ENCODE measurements at places on chromosomes 7 and 10.

DNA sequence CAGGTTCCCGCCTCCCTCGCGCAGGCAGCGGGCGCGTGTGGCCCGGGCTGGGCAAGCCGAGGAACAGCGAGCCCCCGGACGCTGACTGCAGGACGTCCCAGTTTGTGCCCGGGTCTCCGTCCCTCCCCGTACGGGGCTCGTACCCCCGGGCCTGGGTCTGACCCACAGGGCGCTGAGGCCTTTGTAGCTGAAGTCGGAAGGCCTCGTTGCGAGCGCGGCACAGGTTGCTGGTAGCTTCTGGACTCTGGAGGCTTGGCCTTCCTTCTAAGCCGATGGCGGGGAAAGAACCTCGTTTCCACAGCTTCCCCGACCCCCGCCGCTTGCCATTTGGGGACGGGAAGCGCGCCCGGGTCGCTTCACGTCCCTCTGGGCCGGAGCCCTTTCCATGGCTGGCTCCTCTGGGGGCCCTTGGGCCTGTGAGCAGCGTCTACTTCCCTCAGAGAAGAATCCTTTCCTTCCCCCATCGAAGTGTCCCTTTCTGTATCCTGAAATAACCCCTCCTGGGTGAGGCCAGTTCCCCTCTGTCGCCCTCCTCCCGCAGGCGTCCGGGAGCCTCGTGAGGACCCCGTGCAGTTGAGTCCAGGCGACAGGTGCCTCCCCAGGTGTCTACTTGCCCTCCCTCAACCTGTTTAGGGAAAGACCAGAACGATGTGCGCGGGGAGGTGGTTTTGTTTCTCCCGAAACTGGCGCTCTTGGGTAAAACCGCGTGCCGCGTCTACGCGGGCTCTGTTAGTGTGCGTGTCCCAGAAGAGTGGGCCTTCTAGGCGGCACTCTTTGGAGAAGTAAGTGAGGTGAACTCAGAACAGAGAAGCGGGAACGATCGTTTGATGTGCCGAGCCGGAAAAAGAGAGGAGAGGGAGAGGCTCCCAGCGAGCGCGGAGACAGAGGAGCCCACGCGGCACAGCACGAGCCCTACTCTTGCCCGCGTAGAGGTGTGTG, 9.3 kb downstream of the EVX1 start:
- no peak for DNase-seq

DNA sequence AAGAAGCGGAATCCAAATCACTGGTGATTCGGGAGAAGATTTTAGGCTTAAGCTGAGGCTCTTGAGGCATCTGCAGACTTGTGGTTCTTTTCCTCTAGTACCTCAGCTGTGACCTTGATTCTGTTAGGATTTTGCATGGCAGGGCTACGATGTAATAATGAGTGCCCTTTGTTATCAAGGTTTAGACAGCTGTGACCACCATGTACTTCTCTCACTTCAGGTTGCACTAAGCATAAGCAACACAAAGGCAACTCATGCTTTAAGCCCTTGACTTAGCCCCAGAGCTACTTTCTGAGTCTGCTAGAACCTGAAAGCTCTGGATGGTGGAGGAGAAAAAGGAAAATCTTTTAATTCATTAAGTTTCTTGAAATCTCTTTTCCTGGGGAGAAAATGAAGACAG, 1052.3 kb upstream of the PHF14 start:
- DNase-seq: no peak

- no peak for DNase-seq
Measured at GRCh38 chr7:100510437-100511239, 26.9 kb downstream of the NYAP1 start.

DNA sequence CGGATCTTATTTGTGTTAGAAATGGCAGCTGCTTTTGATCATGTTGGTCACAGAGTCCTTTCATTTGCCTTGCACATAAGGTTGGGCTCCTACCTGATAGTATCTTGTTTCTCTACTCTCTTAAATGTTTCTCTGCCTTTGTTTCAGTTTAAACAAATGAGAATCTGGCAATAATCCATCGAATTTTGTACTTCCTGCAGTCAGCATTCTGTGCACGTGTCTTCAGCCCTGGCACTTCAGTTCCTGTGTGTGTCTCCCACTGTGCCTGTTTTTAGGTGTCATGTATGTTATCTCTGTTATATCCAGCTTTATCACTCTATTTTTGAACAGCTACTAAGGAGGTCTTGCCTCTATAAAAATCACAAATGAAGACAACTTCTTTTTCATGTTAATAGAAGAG, 28.4 kb upstream of the PTER start:
- no peak for DNase-seq

DNA sequence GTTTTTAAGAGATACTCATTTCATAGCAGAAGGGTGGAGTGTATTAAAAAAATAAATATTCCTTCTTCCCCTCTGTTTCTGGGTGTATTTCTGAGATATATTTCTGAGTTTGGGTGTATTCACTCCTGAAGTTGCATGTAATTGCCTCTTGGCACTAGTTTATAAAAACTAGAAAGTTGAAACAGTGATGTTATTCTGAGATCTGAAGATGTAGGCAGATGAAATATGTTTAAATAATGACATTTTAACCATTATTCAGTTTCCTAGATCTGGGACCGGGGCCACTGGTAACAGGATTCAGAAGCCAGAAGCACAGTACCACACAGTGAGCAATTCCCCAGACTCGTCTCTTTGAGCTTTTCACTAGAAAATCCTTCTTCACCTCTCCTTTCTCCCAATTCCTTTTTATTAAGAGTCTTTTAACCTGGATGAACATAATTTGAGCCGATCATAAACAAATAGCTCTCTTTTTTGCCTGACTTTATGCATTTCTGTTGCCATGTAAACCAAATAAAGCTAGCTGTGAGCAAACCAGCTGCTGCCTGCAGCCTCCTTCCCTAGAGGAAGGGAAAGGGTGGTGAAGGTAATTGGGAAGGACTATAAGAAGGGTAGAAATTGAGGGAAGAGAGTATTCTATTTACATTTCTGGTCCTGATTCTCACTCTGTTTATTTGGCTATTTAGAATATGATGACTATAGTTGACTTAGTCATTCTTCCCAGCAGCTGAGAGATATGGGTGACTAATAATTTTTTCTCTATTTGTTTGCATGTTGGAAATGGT, 101.8 kb upstream of the STRIP2 start:
- DNase-seq: no peak

- no peak for DNase-seq
Measured at GRCh38 chr7:33731912-33732311, 173.4 kb upstream of the BMPER start.

- DNase-seq: no peak
Measured at GRCh38 chr7:80093349-80093748, 41.3 kb upstream of the GNAI1 start.

DNA sequence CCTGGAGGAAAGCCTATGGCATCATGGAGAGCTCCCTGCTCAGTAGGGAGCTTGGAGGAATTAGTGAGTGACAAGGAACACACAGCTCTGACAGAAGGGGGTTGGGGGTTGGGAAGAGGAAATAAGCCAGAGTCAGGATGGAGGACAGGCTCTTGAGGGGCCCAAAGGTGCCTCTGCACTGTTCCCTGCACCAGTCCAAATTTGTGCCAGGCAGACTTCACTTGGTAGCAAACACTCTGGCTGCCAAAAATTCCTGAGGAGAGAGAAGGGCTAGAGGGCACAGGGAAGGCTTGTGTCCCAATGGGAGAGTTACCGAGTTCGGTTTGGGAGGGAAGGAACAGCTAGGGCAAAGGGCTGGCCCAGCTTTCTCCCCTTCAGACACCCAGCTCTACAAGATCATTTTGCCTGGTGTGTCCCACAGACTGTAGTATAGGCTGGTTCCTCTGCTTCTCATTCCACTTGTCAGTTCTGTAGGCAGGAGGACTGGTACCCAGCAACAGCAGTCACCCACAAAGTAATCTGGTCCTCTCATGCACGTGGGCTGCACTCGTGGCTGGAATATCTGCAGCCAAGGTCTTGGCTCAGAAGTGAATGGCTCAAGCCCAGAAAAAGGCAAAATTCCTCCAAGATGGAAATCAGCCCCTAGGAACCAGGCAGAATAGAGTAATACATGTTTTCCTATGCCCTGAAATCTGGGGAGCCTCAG, 8.0 kb upstream of the KCNIP2 start:
- DNase-seq: no peak

- DNase-seq: no peak
Measured at GRCh38 chr7:1558841-1559625, 3.0 kb upstream of the TMEM184A start.

GRCh38 chr10:94500063-94500462, 45.5 kb upstream of the HELLS start:
- DNase-seq: no peak

DNA sequence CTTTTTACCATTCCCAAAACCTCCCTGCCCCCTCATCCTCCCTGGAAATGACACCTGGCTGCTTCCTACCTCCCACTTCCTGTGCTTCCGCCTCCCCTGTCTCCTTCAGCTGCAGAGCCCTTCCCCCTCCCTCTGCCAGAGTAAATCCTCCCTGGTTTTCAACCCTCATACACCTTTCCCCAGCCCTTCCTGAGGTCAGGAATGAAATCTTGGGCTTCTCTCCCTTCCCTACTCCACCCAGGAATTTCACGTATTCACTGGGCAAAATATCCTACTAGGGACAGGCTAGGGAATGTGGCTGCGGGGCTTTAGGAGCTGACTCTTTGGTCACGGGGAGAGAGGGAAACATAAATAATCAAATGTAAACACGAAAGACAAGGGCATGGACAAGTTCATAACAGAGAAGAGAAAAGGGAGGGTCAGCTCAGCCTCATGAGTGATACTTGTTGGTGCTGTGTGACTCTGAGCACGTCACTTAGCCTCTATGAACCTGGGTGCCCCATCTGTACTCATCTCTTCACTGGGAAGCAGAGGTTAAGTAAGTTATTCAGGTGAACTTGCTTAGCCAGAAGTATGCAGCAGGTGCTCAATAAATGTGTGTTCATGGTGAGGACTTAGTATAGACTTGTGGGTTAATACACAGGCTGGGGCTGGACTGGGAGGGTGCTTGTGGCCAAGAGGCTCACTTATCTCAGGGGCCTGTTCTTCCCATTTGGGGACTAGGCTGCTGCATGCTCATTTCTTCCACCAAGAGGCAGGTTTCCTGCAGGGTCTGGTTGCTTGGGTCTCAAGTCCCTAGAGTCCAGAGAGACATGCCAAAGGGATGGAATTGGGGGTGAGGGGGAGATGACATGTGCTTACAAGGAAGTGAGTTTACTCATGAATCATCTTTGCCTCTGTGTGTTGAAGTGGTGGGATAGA, 10.0 kb upstream of the DUSP5 start:
- DNase-seq: no peak

- peak; percentile 52 for DNase-seq
Measured at GRCh38 chr7:156984174-156984891, 26.1 kb downstream of the MNX1 start.
